ENCODE measurements at places on chromosomes 6 and 20.

DNA sequence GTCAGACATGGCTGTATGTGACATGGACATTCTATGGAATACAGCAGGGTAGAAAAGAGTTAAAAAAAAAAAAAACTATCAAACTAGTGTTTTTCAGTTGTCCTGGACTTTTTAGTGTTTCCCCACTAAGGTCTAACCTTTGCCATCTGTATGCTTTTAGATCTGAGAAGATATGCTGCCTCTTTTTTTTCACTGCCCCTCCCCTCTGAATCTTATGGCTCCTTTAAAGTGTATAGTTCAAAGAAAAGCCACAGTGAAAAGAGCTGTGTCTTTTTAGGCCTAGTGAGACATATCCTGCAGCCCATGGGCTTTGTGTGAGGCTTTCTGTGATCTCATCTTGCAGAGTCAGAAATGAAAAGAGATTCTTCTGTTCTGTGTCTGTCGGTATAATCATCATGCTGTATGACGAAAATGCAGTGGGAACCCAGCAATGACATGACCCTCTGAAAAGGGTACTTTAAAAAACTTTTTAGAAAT is 29.3 kb downstream of the ADGRG6 start:
- no peak for DNase-seq

DNA sequence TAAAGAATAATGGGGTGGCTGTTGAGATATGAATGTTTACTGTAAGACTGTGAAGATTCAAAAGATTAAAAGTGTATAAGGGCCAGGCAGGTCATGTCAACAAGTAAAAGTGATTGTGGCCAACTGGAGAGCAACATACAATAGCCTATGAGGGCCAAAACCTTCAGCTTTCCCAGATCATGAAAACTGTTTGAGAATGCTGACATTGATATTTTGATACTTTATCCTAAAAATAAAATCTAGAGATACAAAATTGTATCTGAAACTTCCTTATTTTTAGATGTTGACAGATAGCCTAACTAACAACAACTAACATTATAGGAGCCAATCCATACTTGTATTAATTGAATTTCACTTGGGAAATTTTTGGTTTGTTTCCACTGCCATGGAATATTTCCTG is 70.3 kb upstream of the PAK5 start:
- DNase-seq: no peak

GRCh38 chr20:4112481-4113421 is 97.4 kb upstream of the RNF24 start:
- no peak for DNase-seq

DNA sequence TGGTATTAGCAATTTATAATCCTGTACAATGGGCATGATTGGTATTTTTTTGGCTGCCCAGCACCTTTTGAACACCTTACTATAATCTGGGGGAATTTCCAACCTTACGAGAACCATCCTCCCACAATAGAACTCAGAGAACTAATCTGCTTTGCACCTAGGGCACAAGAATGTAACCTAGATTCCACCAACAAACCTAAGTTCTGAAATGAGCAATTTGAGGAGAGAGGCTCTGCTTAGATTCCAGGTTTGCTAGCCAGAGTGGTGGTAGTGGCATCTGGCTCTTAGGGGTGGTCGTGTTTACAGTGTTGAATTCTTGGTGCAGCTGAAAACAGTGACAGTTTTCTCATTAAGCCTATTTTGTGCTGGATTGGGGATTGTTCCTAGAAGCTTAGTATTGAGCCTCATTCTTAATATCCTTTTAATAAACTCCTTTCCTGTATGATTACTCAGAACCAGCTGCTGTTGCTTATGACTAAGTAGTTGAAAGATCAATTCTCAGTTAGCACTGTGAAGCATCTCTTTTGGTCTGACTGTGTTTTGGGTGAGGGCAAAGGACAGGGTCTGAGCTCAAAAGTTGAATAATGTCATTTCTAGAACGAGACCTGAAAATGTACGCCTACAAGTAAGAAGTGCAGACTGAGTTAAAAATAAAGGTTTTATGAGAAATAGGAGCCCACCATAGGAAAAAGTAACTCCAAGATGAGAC is 385.6 kb downstream of the CDKAL1 start:
- DNase-seq: no peak

- DNase-seq: no peak
Observed at GRCh38 chr6:18586133-18586532, 199.0 kb downstream of the RNF144B start.

Measured in stimulated activated CD4-positive, alpha-beta T cell treated with anti-CD3 and anti-CD28 coated beads, TNF-alpha, amount 100 ng/mL, for 4 hours (primary cell).